ENCODE measurements at places on chromosomes 1 and 21.
A peak's percentile ranks its signal among the peaks of the same experiment; 100 is the strongest.

- no peak for DNase-seq
These were observed 32.1 kb upstream of the COL18A1 start for GRCh38 chr21:45372732-45373355.

DNA sequence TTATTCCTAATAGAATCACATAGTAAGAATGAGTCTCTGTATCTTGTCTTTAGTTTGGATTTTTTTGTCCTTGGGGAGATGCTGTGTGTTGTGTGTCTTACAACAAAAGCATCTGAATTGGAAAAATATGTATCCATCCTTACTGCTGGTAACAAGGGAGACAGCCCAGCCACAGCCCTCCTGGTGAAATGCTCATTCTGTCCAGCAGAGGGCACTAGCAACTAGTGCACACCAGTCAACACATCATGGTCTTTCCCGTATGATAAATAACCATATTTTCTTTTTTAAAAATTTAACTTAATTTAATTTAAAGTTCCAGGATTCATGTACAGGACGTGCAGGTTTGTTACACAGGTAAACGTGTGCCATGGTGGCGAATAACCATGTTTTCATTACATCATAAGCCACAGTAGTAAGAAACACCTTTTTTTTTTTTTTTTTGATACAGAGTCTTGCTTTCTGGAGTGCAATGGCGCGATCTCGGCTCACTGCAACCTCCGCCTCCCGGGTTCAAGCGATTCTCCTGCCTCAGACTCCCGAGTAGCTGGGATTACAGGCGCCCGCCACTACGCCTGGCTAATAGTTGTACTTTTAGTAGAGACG is 245.1 kb downstream of the PTBP2 start:
- peak; percentile 38 for DNase-seq

DNA sequence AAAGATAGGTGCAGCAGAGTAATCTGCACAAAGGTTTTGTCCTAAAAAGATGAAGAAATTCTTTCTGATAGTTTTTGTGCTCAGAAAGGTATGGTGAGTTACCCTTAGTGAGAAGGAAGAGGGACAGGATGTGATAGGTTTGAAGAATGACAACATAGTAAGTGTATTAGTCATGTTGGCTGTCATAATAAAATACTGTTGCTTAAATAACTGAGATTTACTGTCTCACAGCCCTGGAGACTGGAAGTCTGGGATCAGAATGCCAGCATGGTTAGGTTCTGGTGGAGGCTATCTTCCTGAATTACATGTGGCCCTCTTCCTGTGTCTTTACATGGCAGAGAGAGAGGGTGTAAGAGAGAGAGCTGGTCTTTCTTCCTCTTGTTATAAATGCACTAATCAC is 965.2 kb downstream of the TTLL7 start:
- DNase-seq, result no peak

DNA sequence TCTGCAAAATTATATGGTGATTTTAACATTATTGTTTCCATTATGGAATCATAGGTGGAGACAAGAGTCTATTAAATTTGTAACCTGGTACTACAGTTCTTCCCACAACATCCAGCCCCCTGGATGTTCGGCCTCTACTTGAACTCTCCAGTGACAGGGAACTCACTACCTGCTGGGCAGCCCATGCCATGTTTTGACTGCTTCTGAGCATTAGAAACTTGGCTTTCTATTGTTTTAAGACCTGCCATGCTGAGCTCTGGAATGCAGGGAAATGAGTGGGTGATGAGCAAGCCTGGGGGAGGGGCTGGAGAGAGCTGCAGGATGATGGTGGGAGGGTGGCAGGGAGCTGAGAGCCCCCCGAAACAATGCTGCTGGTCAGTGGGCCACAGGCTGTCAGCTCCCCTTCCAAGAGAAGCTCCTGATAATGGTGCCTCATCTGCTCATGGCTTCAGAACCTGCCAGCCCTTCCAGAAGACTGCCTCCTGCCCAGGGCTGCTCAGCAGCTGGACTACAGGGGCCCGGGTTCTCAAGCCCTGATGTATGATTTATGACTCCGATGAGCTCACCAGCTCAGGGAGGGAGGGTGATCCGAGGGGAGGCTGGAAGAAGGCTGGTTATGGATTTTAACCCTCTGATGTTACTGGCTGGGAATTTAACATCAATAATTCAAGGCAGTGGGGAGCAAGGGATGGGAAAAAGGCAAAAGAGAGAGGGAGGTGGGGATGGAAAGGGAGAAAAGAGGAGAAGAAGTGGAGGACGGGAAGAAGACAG is 205.0 kb downstream of the HIVEP3 start:
- no peak for DNase-seq

DNA sequence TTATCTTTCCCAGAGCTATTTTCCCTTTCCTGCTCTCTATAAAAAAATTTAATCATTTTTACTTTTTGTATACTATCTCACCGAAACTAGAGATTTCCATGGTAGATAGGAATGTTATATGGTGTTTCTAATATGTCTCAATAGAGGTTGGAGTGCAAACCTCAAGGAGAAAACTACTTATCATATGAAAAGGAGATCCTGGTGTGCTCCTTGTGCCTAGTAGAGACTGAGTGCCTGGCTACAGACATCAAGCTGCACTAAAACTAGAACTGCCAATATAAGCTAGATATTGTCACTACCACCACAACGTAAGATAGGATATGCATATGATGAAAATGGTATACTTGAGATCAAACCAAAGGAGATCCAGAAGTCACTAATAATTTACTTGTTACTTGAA is 67.0 kb downstream of the RGS18 start:
- no peak for DNase-seq

DNA sequence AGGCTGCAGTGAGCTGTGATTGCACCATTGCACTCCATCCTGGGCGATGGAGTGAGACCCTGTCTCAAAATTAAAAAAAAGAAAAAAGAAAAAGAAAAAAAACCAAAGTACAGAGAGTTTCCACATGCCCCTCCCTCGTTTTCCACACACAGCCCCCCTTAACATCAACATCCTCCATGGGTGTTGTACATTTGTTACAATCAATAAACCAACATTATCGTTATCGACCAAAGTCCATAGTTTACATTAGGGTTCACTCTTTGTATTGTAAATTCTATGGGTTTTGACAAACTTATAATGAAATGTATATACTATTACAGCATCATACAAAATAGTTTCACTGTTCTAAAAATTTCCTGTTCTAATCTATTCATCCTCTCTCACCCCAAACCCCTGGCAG is 15.9 kb upstream of the TINAGL1 start:
- no peak for DNase-seq

- DNase-seq, result no peak
These were observed 27.6 kb downstream of the USP33 start for GRCh38 chr1:77732090-77732489.

- DNase-seq, result no peak
These were observed 165.4 kb downstream of the RUNX1 start for GRCh38 chr21:34883491-34884271.

DNA sequence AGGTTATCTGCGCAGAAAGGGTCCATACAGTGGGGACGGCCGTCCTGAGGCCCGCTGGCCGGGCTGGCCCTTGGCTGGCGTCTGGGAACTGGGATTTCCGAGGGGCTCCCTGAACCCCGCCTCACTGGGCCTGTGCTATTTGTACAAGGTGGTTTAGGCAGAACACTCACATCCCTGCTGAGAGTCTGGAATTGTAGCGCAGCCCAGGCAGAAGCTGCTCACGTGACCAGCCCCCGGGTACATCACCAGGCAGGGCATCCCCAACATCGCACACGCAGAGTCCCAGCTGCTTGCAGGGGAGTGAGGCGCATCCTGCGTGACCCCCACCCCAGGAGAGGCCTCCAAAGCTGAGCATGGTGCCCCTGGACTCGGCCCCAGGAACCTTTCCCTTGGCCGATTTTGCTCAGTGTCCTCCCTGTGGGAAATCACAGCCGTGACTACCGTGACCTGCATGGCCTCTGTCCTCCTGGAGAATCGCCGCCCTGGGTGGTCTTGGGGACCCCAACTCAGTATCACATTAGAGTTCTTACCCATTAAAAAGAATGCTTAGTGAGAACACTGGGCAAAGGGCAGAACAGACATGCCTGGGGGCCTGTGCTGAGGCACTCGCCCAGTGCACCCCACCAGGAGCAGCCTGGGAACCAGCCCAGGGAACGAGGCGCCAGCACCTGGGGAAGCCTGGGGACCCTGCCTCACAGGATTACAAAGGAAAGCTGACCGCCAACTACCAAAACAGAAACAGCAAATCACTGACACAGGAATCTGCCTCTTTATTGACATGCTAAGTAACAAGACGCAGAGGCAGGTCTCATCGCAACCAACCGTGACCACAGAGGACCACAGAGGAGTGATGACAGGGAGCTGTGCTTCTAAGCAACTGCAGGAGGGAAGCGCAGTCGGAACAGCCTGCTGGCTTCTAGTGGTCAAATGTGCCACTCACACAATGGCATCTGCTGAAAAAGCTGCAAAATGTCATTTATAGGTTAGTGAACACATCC is 33.5 kb downstream of the UBE2G2 start:
- no peak for DNase-seq

DNA sequence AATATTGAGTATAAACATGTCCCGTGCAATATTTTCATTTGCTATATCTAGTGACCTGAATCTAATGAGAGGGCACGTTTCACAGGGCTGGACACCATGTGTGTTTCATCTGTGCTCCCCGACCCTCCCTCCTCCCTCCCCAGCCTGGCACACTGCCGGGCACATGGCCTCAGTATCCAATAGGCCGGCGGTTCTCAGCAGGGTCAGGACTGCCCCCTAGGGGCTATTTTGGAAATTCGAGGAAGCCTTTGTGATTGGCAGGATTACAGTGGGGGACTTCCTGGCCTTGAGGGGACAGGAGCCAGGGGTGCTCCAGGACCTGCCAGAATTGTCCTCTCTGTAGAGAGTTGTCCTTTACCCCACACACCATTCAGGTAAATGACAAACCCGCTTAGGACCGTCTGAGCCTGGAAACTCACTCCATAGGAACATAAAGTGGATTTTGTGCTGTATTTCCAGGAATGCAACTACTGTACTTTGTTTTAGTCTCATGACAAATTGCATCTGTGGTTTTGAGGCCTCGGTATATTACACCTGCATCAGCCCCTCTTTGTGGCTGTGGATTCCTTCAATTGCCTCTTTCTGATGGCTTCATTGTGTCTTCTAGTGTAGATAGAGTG is 109.5 kb upstream of the SIM2 start:
- DNase-seq, result no peak

GRCh38 chr1:54084794-54085193 is 31.4 kb downstream of the TCEANC2 start:
- DNase-seq, result no peak

DNA sequence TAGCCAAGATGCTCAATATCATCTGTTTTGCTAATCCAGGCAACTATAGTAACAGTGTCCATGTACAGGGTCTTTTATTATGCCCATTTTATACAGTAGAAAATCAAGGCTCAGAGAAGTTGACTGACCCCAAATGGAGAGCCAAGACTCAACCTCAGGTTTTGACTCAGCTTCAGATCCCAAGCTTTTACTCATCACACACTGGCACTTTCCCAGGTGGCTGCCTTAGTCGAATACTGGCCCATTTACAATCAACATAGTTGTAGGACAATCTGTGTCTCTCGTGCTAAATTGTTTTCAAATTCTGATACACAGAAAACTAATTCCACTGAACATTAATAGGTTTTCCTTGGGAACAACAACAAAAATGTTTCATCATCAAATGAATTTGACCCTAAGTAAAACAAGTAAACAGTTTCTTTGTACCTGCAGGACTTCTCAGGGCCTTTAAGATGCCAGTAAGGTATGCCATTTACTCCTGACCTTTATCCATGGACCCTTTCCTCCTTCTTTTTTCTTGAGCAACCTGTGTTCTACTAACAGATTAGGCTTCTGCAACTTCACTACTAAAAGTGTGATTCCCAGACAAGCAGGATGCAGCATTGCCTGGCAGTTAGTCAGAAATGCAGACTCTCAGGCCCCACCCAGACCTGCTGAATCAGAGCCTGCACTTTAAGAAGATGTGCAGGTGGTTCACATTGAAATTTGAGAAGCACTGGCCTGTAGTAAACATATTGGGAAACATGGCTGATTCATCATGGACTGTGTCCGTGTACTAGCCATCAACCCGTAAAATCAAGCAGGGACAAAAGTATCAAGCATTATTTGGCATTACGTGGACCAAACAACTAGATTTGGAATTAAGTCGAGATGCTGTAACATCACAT is 128.8 kb downstream of the RRAGC start:
- DNase-seq, result no peak

GRCh38 chr1:206498685-206499084 is 8.6 kb upstream of the RASSF5 start:
- no peak for DNase-seq

GRCh38 chr1:93723110-93723509 is 41.5 kb upstream of the BCAR3 start:
- DNase-seq, result no peak

DNA sequence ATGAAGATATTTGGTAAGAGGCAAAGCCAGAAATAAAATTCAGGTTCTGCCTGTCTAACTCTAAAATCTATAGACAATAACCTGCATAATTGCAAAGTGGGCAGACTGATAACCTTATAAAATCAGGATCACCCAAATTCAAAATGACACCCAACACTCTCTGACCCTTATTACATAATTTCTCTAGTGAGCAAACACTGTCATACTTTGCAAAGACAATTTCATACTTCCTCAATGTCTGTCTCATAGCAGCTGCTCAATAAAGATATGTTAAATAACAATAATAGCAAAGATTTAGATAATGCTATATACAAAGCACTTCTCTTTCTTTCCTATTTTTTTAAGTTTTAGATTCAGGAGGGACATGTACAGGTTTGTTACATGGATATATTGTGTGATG is 118.5 kb downstream of the UCHL5 start:
- no peak for DNase-seq

DNA sequence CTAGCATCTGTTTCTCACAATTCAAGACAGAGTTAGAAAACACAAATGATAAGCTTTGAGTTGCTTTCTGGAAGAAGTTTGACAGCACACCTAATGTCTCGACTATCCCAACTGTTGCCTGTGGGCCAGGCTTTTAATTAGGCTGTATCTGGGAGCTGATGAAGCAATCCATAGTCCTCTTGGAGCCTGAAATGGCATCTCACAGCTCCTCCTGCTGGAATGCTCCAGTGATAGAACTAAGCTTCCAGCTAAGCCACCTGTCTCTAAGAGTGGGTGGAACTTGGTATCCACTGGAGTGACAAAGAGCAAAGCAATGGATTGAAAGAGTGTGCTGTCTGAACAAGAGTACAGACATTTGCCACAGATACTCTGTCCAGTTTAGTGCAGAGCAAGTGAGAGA is 605.3 kb upstream of the NR5A2 start:
- DNase-seq, result no peak

GRCh38 chr1:163263818-163264655 is 57.7 kb upstream of the NUF2 start:
- DNase-seq, result no peak

- DNase-seq, result no peak
These were observed 44.2 kb downstream of the SLC19A1 start for GRCh38 chr21:45497846-45498645.

DNA sequence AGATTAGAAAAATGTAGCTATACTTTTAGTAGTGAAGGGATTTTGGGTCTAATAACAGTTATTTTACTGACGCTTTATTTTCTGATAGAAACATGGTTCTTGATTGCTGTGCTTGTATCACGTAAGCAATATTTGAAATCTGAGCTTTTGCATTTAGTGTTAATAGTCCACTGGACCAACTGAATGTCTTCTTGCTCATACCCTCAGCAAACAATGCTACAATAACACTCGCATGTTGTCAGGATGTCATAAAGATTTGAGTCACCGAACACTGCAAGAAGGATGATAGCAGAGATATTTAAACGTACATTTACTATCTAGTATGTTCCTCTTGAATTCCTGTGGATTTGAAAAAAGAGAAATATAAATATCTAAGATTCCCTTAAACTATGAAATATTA is 7.5 kb downstream of the DYRK1A start:
- DNase-seq, result no peak

GRCh38 chr1:59596956-59597355 is 217.8 kb upstream of the HOOK1 start:
- DNase-seq, result no peak

GRCh38 chr1:40692429-40692895 is 958 bp downstream of the NFYC start:
- no peak for DNase-seq
